ENCODE measurements at places on chromosomes 1 and 21.
A peak's percentile ranks its signal among the peaks of the same experiment; 100 is the strongest.

DNA sequence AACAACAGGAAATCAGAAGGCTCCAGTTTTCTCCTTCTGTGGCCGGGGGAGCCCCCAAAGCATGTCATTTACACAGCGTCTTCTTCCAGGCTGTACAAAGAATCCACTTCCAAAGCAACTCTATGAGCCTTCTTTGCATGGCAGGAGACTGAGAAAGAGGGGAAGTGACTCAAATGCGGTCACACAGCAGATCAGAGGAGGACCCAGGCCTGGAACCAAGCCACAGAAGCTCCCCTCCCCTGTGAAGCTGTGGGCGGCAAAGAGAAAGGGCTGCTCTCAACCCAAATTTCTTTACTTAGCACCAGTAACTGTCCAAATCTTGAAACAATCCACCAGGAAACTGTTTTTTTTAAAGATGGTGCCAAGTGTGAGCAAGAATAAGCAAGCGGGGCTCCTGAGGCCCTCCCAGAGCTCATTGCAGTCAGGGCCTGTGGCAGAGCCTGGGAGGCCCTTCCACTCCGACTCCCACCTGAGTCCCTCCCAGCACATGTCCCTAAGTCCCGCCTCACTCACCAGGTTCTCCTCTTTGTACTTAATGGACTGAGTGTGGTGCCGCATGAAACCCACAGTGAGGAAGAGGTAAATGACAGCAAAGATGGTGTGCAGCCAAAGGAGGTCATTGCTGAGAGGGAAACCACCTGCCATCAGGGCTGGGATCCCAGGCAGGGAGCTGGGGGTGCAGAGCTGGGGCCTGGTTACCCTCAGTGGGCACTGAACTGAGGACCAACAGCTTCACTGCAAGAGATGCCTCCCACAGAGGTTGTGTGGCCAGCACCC lies 15.9 kb downstream of the TMEM63A start:
- peak; percentile 80 for DNase-seq

- DNase-seq: peak; percentile 50
These were observed 45.7 kb downstream of the SLC9A1 start for GRCh38 chr1:27109103-27109822.

DNA sequence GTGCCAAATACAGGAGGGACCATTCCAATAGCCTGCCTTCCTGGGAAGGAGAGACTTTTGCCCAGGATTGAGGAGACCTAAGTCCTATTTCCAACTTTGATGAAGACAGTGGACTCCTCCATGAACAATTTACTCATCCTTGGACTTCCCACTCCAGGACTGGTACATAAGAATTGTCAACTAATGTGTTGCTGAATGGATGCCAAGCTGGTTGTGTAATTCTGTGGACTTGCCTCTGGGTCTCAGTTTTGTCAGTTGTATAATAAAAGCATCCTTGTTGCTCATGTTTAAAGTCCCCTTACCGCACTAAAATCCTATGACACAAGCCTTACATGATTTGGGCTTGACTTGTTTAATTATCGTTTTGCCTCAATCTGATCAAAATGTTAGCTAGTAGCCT lies 13.2 kb upstream of the ZP4 start:
- no peak for DNase-seq

- DNase-seq: no peak
These were observed 83.1 kb upstream of the WNT4 start for GRCh38 chr1:22225858-22226589.

DNA sequence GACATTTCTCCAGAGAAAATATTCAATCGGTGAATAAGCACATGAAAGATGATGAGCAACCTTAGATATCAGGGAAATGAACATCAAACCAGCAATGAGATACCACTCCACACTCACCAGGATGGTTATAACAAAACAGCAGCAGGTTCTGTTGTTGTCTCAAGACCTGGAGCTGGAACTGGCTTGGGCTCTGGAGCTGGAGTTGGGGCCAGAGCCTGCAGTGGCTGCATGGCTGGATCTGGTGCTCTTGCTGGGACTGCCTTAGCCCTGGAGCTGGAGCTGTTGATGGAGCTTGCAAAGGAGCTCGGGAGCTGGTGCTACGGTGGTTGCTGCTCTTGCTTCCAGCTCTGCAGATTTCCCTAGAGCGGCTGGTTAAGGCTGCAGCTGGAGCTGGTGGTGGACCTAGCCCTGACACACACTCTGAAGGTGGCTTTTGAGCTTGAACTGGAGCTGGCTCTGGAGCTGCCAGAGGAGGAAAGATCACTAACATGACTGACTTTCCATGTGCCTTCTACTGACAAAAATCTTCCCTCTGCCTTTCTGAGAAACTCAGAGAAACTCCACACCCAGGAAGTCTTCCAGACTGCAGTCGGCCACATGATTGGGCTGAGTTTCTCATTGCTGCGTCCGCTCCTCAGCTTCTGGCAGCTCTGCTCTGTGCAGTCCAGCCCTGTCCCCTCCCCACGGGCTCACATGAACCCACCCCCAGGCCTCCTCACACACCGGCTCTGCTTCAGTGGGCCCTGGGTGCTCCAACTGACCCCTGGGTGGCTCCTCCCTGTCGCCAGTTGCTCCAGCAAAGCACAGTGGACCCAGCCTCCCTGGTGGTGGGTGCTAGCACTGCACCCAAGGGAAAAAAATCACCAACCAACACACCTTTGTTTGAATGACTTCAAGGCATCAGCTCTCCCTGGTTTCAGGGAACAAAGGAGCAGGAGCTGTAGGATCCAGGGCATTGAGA lies 139.1 kb upstream of the FMN2 start:
- DNase-seq: peak; percentile 13

GRCh38 chr1:201353186-201353940 lies 24.1 kb downstream of the TNNT2 start:
- no peak for DNase-seq

GRCh38 chr21:45699251-45699942 lies 55.9 kb downstream of the PCBP3 start:
- DNase-seq: no peak

DNA sequence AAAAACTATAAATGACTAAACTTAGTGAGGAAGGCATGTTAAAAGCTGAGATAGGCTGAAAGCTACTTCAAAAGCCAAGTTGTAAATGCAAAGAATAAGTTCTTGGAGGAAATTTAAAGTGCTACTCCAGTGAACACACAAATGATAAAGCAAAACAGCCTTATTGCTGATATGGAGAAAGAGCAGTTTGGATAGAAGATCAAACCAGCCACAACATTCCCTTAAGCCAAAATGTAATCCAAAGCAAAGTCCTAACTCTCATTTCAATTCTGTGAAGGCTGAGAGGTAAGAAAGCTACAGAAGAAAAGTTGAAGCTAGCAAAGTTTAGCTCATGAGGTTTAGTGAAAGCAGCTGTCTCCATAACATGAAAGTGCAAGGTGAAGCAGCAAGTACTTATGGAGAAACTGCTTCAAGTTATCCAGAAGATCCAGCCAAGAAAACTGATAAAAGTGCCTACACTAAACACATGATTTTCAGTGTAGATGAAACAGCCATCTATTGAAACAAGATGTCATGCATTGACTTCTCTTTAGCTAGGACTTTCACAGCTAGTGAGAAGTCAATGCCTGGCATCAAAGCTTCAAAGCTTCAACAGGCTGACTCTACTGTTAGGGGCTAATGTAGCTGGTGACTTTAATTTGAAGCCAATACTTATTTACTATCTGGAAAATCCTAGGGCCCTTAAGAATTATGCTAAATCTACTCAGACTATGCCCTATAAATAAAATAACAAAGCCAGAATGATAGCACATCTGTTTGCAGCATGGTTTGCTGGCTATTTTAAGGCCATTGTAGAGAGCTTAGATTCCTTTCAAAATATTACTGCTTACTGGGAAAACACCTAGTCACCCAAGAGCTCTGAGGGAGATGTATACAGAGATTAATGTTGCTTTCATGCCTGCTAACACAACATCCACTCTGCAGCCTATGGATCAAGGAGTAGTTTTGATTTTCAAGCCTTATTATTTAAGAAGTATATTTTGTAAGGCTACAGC lies 188.6 kb downstream of the EIF4G3 start:
- no peak for DNase-seq

DNA sequence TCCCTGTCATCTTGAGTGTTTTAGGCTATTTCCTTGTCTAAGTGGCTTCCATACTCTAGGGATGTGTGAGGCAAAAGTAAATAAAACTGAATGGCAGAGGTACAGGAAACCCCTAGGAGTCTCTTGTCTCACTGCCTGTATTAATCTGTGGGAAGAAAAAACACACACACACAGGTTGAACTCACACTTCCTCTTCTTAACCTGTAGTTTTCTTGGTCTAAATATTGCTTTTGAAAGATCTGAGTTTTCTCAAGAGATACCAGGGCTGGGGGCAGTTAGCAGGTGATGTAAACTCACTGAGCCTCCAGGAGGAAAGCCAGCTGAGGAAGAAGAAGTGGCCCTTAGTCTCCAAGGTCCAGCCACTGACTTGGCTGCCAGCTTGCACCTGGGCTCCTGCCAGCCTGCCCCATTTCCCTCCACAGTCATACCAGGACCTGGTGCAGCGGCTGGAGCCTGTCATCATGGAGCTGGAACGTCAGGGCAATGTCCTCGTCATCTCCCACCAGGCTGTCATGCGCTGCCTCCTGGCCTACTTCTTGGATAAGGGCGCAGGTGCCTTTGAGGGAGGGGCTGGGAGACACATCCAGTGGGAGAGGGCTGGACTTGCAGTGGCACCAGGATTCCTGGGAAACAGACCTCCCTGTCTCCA lies 16.9 kb downstream of the PFKFB2 start:
- no peak for DNase-seq

DNA sequence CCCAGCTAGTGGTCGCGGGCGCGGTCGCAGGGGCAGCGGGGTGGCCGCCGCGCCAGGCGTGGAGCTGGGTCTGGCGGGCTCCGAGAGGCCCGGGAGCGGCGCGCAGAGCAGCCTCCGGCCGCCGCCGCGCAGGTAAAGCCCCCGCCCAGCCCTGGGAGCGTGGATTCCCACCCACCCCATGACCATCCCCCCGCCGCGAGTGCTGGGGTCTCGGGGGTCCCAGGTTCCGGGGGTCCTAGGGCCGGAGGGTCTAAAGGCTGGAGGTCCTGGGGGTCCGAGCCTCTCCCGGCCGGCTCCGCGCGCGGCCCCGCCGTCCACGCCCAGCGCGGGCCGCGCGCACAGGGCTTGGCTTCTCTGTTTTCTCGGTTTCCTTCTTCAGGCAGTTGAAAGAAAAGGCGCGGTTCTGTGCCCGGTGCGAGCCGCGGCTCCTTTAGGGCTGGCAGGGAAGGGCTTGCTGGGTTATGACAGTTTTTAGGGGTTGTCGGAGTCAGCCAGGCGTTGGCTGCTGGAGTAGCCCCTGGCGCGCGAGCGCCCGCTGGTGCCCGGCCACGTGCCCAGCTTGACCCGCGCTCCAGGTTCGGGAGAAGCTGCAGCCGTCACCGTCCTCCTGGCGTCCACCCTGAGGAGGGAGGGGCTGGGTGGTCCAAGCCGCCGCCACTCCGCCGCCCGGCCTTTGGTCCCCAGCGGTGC lies 359 bp downstream of the LRRC3 start:
- DNase-seq: peak; percentile 51

DNA sequence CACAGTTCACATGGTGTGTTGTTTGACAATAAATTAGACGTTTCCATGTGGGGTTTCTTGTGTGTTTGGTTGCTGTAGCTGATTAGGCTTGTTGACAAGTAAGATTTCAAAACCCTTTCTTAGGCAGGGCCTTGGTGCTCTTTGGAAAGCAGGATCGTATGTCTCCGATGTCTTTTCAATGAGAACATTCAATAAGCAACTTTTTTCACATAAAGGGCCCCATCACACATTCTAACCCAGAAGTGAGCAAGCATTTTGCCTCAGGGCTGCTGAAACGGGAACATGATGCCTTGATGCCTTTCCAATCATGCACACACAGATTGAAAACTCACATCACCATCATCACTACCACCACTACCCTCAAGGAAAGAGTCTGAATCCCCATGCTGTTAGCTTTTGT lies 33.1 kb downstream of the LPAR3 start:
- DNase-seq: no peak

GRCh38 chr1:243269461-243269801 lies 13.6 kb downstream of the SDCCAG8 start:
- DNase-seq: no peak

DNA sequence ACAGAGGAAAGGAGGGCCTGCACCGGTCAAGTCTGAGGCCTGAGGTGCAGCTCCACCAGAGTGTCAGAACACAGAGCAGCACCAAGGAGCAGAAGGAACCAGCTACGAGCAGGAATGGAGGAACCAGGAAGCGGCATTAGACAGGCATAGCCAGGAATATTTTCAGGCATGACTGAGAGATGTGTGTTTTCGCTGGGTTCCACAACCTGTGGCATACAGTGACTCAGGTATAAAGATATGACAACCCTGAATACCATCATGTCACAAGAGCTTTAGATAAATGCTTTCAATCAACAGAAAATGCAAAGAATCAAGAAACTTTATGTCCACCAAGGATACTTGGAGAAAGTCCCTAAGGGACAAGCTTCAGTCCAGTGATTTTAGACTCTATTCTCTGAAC lies 189.3 kb upstream of the NRIP1 start:
- DNase-seq: no peak
